Eye (tissue), 1 donor: ENCODE measurements at places on chromosomes 7 and 10.

GRCh38 chr10:112958275-112958995 is 8.4 kb downstream of the TCF7L2 start:
- peak; percentile 81 for DNase-seq

- no peak for DNase-seq
These were observed 92.5 kb downstream of the COL13A1 start for GRCh38 chr10:69894156-69894555.

DNA sequence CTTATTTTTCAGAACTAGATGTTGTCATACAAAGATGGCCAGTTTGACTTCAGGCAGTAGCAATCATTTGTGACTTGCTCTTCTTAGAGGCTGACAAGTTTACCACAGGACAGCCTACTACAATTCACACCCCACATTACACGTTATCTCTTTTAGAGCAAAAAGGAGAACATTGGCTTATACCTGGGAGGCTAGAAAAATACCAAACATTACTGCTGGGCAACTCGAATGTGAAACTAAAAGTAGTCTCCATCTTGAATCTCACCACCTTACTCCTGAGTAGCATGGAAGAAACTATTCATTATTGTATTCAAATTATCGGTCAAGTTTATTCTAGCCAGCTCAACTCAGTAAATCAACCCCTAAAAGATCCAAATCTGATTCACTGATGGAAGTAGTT is 90.7 kb upstream of the TMEM26 start:
- no peak for DNase-seq

- DNase-seq = no peak
These were observed 484.9 kb downstream of the GPAM start for GRCh38 chr10:111698711-111699110.

GRCh38 chr10:87974769-87975168 is 111.3 kb downstream of the PTEN start:
- no peak for DNase-seq

DNA sequence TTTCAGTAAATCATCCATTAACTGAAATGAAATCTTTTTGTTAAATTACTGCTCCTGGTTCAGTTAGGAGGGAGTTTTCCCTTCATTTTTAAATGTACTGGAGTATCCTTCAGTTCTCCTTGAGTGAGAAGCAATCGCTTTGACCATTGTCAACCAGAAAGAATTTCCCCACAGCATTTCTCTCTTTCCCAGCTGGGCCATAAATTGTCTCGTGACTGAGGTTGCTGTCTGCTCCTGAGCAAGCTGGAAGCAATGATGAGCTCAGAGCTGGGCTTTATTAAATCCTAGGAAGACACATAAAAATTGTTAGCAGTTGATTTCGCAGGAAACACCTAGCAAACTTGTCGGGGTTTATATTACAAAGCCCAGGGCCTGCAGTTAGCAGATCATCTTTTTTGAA is 102.0 kb upstream of the INSYN2A start:
- no peak for DNase-seq

DNA sequence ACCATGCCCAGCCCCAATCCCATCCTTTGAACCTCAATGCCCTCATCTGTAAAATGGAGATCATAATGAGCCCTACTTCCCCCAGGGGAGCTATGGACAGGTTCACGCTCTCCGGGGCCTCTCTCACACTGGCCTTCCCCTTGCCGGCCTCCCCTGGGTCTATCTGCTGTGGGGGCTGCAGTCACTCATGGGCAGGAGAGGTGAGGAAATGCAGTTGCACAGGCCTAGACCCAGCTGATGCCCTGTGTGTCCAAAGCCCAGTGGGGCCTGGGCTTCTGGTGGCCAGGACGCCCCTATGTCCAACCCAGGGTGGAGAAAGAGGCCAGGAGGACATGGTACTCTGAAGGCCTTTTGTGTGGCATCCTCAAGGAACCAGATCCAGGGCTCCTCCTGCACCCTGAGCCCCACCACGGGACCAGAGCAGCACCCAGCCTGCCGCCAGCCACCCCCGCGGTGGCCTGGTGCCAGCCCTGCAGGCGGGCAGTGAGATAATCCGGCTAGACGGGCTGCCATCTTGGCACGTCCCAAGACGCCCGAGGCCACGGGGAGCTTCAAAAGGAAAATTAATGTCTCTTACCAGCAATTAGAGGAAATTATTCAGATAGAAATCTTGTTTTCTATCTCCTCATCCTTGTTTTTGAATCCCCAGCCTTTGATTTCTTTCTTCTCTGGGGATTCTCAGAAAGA is 39.0 kb downstream of the MYL10 start:
- no peak for DNase-seq

DNA sequence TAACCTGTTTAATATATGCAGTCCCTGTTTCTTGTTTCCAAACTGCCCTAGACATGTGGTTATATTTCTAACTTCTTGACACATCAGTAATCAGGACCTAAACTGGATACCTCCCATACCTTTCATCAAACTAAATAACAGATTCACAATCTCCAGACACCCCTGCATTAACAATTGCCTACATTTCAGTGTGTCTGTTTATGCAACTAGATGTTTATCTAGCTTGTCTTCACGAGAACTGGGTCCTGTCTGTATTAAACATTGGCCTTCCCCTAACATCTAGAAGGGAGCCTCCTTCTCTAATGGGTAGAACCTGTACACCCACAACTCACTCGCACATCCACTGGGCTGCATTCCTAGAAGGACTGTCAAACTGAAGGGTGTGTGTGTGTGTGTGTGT is 683.7 kb upstream of the FZD8 start:
- no peak for DNase-seq

GRCh38 chr7:18345641-18346234 is 149.8 kb upstream of the HDAC9 start:
- peak; percentile 88 for DNase-seq

DNA sequence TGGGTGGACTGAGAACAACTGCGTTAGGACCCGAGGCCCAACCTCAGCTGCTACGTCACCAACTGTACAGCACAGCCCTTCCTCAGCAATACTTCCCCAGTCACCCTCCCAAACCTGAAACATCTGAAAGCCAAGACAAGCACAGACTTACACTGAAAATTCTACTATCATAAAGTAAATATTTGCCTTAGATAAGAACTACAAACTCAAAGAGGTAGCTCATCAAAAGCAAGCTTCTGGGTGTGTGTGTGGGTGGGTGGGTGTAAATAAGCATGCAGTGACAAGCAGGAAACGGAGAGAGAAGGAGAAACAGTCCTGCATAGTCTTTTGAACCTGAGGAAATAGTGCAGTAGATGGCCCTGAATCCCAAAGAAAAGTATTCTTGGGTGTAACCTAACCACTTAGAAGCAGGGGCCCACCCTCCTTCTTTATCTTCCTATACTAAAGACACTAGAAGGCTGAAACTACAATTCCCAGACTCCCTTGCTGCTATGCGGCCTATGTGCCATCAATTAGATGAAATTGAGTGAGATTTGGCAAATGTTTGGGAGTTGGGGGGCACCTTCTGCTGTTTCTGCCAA is 18.7 kb downstream of the SLC25A13 start:
- no peak for DNase-seq

GRCh38 chr10:37390926-37391325 is 265.5 kb downstream of the ANKRD30A start:
- no peak for DNase-seq

DNA sequence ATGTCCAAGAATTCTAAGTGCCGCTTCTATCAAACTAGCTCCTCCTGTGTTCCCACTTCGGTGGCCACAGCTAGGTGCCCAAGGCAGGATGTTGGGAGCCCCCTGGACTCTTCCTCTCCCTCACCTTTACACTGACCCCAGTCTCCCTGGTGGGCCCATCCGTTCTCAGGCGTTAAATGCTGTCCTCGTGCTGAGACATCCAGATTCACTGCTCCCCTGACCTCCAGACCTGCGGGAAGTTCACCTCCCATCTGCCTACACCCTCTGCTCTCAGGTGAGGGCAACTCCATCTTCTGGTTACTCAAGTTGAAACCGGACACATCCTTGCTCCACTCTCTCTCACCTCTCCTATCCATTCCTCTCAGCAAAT is 114.3 kb downstream of the ARHGAP22 start:
- DNase-seq = no peak

DNA sequence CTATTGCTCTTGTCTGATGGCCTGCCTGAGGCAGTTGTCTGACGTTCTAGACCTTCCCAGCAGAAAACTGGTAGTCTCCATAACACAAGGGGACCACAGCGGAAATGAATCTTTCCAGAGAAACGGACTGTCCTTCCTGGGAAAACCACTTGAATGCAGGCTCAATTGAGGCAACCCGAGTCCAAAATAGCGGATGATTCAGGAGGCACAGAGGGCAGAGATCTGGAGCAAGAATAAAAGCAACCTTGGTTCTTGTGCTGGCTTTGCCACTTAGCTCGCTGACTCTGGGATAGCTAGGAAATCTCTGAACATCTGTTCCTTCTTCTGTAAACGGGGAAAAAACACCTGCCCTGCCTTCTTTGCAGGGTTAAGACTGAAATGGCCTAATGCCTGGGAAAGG is 178.8 kb downstream of the NEURL1 start:
- no peak for DNase-seq

DNA sequence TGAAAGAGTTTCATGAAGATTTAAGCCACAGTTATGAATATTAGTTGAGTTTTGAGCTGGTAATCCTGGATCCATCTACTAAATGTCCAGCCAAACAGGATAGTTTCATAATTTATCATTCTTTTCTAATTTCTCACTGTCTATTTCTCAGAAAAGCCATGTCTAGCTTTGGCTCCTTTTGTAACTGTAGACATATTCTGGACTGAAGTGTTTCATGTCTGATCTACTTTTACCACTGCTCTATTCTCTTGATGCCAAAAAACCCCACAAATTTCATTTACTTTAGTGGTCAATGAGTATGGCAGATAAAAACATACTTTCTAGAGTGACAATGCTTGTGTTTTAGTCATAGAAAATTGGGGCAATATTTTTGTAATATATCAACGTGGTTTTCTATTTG is 61.2 kb downstream of the ICA1 start:
- DNase-seq = no peak

DNA sequence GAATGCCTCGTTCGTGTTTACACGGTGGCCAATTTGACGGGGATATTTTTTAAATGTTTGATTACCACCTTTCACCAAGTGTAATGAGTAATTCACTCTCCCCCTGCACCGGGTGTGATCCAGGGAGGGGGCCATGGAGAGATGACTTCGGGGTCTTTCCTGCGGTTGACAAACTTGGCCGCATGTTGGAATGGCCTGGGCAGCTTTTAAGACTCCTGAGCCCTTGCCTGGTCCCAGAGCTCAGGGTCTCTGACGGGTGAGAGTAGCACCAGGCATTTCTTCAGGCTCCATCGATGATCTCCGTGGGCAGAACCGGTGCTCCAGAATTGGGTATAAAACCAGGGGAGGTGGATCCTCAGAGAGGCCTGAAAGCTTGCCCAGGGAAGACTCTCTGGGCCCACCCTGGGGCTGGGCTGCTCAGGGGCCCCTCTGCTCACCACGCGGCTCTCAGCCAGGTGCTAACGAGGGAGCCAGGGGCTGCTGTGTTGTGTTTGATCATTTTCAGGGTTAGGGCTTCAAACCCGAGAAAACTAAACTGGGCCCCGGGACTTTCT is 882 bp downstream of the ZNF282 start:
- DNase-seq = peak; percentile 46

GRCh38 chr10:33739031-33739430 is 404.6 kb upstream of the NRP1 start:
- no peak for DNase-seq

DNA sequence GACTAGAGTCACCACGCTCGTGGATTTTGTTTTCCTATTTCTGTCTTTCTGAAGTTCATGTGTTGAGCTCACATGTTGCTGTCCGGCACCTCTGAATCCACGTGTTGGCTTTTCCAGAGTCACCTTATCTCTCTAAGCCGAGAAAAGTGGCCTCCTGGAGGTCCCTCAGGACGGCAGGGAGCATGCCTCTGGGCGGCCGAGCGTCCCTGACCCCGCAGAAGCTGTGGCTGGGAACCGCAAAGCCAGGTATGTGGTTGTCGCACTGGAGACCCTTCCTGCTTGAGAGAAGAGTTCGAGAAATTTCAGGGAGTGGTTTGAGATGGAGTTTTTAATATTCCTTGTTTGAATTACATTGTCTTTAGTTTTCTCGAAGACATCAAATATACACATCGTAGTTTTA is 12.6 kb downstream of the IQCE start:
- no peak for DNase-seq

DNA sequence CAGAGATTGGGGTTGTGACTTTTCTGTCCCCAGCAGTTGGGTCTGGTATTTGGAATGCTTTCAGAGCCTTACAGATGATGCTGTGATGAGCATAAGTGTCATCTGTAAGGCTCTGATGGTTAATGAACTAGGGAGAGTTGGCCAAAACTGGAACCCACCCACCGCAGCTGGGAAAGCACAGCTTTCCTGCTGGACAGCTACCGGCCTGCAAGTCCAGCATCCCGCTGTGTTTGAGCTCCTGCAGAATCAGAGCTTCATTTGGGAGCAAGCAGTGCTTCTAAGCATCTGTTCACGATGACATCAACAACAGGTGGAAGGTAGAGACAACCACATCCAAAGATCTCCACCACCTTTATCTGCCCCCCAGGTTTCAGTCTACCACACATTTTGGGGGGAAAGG is 11.7 kb downstream of the UCN3 start:
- no peak for DNase-seq

- DNase-seq = no peak
These were observed 68.9 kb upstream of the CARD11 start for GRCh38 chr7:3112479-3113134.

- no peak for DNase-seq
These were observed 4.5 kb upstream of the DGKI start for GRCh38 chr7:137850972-137851945.
